ENCODE measurements at places on chromosomes 7 and 10.

GRCh38 chr7:11077816-11078215, 104.1 kb downstream of the PHF14 start:
- no peak for DNase-seq

DNA sequence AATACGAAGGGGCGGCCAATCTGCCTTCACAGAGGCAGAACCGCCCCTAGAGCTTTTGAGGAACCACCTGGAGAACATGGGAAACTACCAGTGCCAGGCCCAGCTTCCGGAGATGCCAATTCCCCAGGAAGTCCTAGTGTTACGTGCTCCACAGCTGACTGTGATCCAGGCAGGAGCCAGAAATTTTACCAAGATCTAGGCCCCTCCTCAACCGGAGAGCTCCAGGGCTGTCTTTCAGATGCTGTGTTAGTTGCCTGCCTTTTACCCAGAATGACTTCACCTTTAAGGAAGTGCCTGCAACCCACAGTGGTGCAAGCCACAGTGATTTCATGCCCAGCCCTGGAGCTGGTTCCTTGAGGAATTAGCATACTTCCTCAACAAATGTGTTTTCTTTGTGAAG, 62.9 kb downstream of the ELMO1 start:
- DNase-seq, result no peak

- no peak for DNase-seq
These were observed 10.3 kb downstream of the SEPHS1 start for GRCh38 chr10:13337827-13338196.

GRCh38 chr10:67917169-67917568, 32.7 kb downstream of the SIRT1 start:
- no peak for DNase-seq

DNA sequence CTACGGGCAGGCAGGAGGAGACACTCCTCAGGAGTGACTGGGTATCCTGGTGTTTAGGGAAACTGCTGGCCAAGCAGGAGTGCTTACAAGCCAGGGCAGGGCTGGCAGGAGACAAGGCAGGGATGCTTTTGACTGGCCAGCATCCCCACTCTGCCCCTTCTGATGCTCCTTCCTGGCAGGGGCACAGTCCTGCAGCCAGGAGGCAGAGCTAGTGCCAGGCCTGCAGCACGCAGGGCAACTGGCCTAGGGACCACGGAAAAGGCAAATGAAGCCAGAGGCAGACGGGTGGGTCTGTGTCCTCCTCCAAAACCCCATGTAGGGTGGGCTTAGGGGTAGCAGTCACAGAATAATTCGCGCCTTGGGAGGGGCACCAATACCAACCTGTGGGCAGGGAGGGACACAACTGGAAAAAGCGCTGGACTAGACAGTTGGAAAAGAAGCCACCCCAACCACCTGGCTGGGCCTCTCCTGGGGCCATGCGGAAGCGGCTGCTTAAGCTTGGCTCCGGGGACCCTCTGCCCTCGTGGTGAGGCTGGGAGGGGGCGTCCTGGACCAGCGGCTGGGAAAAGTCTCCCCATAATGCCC, 4.8 kb downstream of the IMPDH1 start:
- no peak for DNase-seq

DNA sequence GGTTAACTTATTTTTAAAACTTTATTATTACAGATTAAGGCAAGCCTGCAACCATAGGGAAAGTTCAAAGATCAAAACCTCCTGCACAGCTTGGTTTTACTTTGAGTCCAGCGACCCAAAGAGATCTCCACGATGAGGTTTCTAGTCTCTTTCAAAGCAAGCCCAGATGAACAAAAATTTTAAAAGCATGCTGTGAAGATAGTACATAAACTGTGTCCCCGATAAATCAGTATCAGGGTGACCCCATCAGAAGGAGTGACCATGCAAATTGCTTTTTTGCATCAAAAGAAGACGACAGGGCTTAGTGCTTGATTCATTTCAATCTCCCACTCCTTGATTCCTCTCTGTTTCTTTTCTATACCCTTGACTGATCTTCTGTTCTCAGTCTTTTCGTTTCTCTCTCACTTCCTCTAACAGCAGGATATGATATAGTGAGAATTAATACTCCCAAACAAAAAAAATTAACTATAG, 16.0 kb upstream of the DNTT start:
- DNase-seq, result no peak

- DNase-seq, result no peak
These were observed 41.4 kb downstream of the COL1A2 start for GRCh38 chr7:94436018-94436604.

Measured in stimulated activated CD8-positive, alpha-beta memory T cell treated with anti-CD3 and anti-CD28 coated beads, Interleukin-15, amount 100 ng/mL, for 4 hours (primary cell).